ENCODE measurements at places on chromosomes 7 and 10. TPM values are rescaled to one million over a fixed set of nuclear protein-coding genes. Genes with fewer than 3 reads are reported as not detected.

GRCh38 chr7:37408291-37409228 is 40.1 kb downstream of the ELMO1 start:
- H3K27me3 ChIP-seq: no peaks in the 10 kb centered on the region
- peak overlapping the region; percentile 46 for H3K27ac ChIP-seq
- peak overlapping the region; percentile 45 for H3K4me3 ChIP-seq
- DNase-seq: no peak
- H3K4me1 ChIP-seq: peaks cover 48% of the 10 kb centered on the region

- H3K27me3 ChIP-seq: peaks cover 22% of the 10 kb centered on the region
- peaks cover 5% of the 10 kb centered on the region for H3K4me1 ChIP-seq
- H3K4me3 ChIP-seq: no peak overlapping the region
Observed at GRCh38 chr10:13894412-13895093, 307.8 kb downstream of the PRPF18 start.

DNA sequence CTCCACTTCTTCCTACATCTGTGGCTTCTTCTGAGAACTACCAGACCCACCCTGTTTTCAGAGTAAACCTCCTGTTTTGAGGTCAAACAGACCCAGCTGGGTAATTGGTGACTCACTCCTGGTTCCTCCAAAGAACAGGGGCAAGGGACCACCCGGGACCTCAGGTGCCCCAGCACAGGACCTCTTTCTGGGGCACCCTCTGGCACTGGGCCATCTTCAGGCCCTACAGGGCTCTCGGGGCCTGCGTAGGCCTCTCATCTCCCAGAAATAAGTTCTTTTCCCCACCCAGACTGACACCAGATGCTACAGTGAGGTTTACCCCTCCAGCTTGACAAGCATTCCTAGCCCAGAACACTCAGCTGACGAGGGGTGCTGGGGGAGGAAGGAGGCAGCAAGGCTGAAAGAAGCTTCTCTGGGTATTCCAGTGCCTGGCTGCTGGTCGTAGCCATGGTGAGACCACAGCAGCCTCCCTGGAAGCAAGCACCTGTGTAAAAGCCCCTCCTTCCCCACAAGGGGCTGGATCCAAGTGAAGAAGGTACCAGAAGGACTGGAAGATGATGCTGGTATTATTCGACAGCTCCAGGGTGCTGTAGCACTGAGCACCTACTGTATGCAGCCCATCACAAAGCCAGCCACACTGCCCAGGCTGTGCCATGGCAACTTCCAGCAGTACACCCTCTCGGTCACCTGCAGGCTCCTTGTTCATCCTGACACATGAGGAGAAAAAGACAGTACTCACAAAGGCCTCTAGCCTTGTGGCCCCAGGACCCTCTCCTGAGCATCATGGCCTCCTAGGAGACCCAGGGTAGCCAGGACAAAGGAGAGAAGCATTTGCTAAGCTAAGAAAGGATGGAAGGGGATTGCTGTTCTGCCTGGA is 47.4 kb downstream of the ALOX5 start:
- peaks cover 80% of the 10 kb centered on the region for H3K4me1 ChIP-seq
- DNase-seq: peak; percentile 40
- H3K36me3 ChIP-seq: no peaks in the 10 kb centered on the region
- peak overlapping the region; percentile 39 for H3K4me3 ChIP-seq
- H3K27ac ChIP-seq: peak overlapping the region; percentile 82

- no peak overlapping the region for H3K27ac ChIP-seq
- DNase-seq: no peak
- no peaks in the 10 kb centered on the region for H3K4me1 ChIP-seq
- no peaks in the 10 kb centered on the region for H3K36me3 ChIP-seq
Observed at GRCh38 chr10:71278691-71279588, 40.1 kb upstream of the SLC29A3 start.

GRCh38 chr10:132329565-132330485 is 2.2 kb upstream of the LRRC27 start:
- H3K4me1 ChIP-seq: peaks cover 35% of the 10 kb centered on the region
- H3K27ac ChIP-seq: peak overlapping the region; percentile 73
- no peak for DNase-seq
- H3K4me3 ChIP-seq: peak overlapping the region; percentile 95
- no peaks in the 10 kb centered on the region for H3K27me3 ChIP-seq
- H3K36me3 ChIP-seq: no peaks in the 10 kb centered on the region

GRCh38 chr7:51349820-51350545 is 33.4 kb upstream of the COBL start:
- no peak overlapping the region for H3K4me3 ChIP-seq
- no peaks in the 10 kb centered on the region for H3K36me3 ChIP-seq
- H3K27ac ChIP-seq: no peak overlapping the region
- H3K4me1 ChIP-seq: no peaks in the 10 kb centered on the region
- DNase-seq: no peak

DNA sequence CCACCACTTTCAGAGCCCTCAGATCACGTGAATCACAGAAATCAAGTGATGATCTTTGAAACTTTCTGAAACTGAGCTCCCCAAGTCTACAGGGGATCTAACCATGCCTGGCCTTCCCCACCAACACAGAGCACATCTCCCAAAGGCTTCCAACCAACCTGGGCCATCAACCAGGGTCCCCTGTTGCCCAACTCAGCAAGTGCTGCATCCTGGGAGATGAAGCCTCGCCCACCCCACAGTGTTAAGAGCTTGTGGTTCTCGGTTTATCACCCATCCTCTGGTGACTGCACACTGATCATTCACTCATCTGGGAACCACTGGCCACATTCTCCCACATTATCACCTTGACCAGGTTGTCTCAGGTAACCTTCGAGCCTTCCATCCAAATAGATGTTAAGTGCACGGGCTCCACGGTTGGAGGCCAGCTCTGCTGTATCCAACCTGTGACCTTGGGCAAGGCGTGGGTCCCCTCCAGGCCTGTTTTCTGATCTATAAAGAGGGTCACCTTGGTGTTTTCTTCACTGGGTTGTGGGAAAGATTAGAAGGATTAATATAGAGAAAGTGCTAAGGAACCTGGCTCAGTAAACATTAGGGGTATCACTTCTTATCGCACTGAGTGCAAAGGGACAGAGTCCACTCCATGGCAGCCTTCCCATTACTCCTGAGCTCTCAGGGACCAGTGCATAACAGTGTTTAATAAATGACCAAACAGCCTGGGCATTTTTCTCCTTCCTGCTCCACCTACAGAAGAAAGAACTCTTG is 3.6 kb downstream of the ZNF488 start:
- H3K4me3 ChIP-seq: no peak overlapping the region
- no peaks in the 10 kb centered on the region for H3K36me3 ChIP-seq
- peaks cover 12% of the 10 kb centered on the region for H3K4me1 ChIP-seq
- DNase-seq: no peak
- peaks cover 4% of the 10 kb centered on the region for H3K27me3 ChIP-seq

- no peaks in the 10 kb centered on the region for H3K36me3 ChIP-seq
- no peak for DNase-seq
- H3K27ac ChIP-seq: no peak overlapping the region
- no peaks in the 10 kb centered on the region for H3K27me3 ChIP-seq
- H3K4me3 ChIP-seq: no peak overlapping the region
Observed at GRCh38 chr7:157429680-157430224, 92.9 kb downstream of the DNAJB6 start.

- no peaks in the 10 kb centered on the region for H3K4me1 ChIP-seq
- no peak overlapping the region for H3K4me3 ChIP-seq
- H3K27me3 ChIP-seq: no peaks in the 10 kb centered on the region
- no peaks in the 10 kb centered on the region for H3K36me3 ChIP-seq
- no peak overlapping the region for H3K27ac ChIP-seq
Observed at GRCh38 chr7:42574685-42575084, 337.2 kb downstream of the C7orf25 start.

Gene LIPF
- not detected for total RNA-seq

DNA sequence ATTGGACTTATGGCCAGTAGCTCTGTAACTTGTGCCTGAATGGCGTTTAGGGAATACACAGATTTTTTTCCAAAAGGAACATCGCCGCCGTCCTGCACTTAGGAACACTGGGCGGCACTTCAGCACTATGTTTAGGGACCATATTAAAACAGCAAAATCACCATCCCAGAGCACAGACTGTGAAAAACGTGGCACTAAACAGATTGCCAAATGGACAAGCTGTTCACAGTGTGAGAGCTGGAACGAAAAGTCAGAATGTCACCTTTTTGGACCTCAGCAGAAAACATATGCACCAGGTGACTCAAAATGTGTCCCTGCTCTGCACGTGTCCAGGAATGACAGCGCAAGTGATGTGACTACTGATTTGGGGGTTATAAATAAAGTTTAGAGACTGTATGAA is 87.9 kb downstream of the ODAD2 start:
- H3K4me3 ChIP-seq: no peak overlapping the region
- no peaks in the 10 kb centered on the region for H3K27me3 ChIP-seq

- no peak overlapping the region for H3K27ac ChIP-seq
- no peaks in the 10 kb centered on the region for H3K36me3 ChIP-seq
- no peak for DNase-seq
- no peak overlapping the region for H3K4me3 ChIP-seq
- no peaks in the 10 kb centered on the region for H3K4me1 ChIP-seq
Observed at GRCh38 chr10:22754296-22754695, 39.9 kb upstream of the PIP4K2A start.

- DNase-seq: no peak
- H3K4me3 ChIP-seq: no peak overlapping the region
- no peak overlapping the region for H3K27ac ChIP-seq
- no peaks in the 10 kb centered on the region for H3K36me3 ChIP-seq
- peaks cover 8% of the 10 kb centered on the region for H3K27me3 ChIP-seq
Observed at GRCh38 chr7:91266067-91266688, 1.9 kb downstream of the FZD1 start.

Gene ZNF467
- total RNA-seq: 2.7 TPM

- H3K4me1 ChIP-seq: peaks cover 24% of the 10 kb centered on the region
- H3K4me3 ChIP-seq: no peak overlapping the region
- no peak for DNase-seq
- no peaks in the 10 kb centered on the region for H3K36me3 ChIP-seq
- H3K27ac ChIP-seq: no peak overlapping the region
Observed at GRCh38 chr10:132335189-132336063, 3.4 kb downstream of the LRRC27 start.

DNA sequence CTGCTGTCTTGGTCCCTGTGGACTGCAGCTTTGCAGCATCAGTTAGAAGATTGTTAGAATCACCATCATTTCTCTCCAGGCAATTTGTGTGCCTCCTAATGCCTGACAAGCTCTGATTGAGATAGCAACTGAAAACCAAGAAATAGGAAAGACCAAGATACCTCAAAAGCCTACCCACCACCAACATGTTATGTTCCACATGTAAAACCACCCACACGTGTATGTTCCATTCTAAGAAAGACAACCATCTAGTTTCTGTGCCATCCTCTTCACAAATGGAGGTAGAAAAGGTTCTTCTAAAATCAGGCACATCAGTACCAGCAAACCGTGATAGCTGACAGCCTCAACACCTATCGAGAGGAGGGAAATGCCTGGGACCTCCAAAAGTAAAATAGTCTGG is 46.9 kb downstream of the TASOR2 start:
- peaks cover 44% of the 10 kb centered on the region for H3K36me3 ChIP-seq
- no peak for DNase-seq
- no peak overlapping the region for H3K27ac ChIP-seq
- H3K27me3 ChIP-seq: no peaks in the 10 kb centered on the region

DNA sequence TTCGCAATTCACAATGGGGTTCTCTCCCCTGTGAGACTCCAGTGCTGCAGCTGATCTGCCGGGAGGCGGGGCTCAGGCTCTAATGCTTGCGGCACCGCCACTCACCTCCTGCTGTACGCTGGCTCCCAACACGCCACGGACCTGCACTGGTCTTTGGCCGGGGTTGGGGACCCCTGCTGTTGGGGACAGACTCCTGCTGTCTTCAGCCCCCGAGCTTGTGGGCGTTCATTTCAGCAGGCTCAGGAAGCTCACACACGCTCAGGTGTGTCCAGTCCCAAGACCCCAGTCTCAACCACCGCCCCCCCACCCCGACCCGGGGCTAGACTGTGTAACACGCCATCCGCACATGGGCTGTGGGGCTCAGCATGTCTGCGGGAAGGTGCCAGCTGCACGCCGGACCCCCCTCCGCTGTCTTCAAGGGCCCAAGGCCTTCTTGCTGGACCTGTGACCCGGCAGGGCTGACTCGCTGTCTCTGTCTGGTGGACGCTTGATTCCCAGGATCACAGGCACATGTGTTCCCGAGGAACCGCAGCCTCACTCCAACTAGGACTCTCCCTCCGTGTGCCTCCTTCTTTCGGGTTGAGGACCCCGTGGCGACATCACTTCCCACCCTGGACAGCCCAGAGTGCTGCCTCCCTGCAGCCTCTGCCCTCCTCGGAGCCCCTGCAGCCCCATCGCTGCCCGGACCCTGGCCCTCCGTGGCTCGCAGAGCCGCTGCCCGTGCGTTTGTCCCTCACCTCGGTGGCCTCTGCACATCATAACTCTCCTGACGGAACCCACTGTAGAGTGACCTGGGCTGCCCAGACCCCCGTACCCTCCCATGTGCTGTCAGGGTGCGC is 106.4 kb downstream of the DNAJB6 start:
- no peaks in the 10 kb centered on the region for H3K27me3 ChIP-seq
- DNase-seq: no peak
- H3K4me1 ChIP-seq: no peaks in the 10 kb centered on the region
- no peak overlapping the region for H3K27ac ChIP-seq

Gene RASA4B
- 15.8 TPM for total RNA-seq

GRCh38 chr10:127308031-127308430 is 111.6 kb upstream of the INSYN2A start:
- no peaks in the 10 kb centered on the region for H3K36me3 ChIP-seq
- no peak for DNase-seq
- H3K4me3 ChIP-seq: no peak overlapping the region
- H3K4me1 ChIP-seq: no peaks in the 10 kb centered on the region

DNA sequence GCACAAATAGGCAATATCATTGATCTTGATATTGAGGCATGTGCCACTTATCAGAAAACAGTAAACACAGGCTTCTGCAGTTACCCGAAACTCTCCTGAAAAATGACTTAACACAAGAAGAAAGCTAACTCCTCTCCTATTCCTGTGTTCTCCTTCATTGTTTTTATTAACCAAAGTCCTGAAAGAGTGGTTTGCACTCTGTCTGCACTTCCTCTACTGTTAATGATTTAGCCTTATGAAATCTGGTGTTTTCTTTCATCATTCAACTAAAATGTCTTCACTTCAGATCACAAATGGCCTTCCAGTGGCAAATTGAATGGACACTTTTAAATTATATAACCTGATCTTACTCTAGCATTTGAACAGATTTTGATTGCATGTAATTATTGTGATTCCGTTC is 630.6 kb upstream of the PHF14 start:
- no peaks in the 10 kb centered on the region for H3K4me1 ChIP-seq
- H3K27ac ChIP-seq: no peak overlapping the region
- DNase-seq: no peak
- H3K27me3 ChIP-seq: no peaks in the 10 kb centered on the region

GRCh38 chr7:75776295-75776971 is 4.4 kb upstream of the CCL26 start:
- H3K4me1 ChIP-seq: peaks cover 10% of the 10 kb centered on the region
- H3K27ac ChIP-seq: no peak overlapping the region
- H3K36me3 ChIP-seq: no peaks in the 10 kb centered on the region
- DNase-seq: peak; percentile 46
- H3K4me3 ChIP-seq: no peak overlapping the region

Data from CD4-positive, alpha-beta memory T cell (primary cell).